ENCODE measurements at places on chromosomes 1 and 21. TPM values are rescaled to one million over a fixed set of nuclear protein-coding genes. Genes with fewer than 3 reads are reported as not detected.
A peak's percentile ranks its signal among the peaks of the same experiment; 100 is the strongest.

Gene A3GALT2
- total RNA-seq = not detected

Gene PPIH
- total RNA-seq = 25.5 TPM

Gene SRGAP2C
- total RNA-seq = 26.0 TPM

Gene PEAR1
- total RNA-seq = 4.2 TPM

Gene FCRL1
- not detected for total RNA-seq

Gene SERPINC1
- not detected for total RNA-seq

DNA sequence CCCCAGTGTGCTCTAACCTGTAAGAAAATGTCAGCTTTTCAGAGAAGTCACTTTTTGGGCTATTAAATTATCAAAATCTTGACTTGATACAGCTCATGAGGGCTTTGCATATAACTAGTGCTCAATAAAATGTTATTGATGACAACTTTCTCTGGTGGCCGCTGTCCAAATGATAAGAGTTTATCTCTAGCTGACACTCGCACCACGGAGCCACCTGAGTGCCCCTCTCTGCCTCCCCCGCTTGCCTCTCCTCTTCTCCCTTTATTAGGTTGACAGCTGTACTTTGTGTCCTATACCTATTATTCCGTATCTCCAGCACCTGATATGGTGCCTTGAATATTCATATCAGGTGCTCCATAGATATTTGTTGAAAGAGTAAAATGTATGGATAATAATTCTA, 82.8 kb downstream of the PHTF1 start:
- no peak overlapping the region for H3K4me3 ChIP-seq
- no peaks in the 10 kb centered on the region for H3K36me3 ChIP-seq
- DNase-seq = no peak
- no peak overlapping the region for H3K27ac ChIP-seq
- no peaks in the 10 kb centered on the region for H3K27me3 ChIP-seq
- peaks cover 5% of the 10 kb centered on the region for H3K4me1 ChIP-seq

GRCh38 chr1:203521074-203521794, 27.3 kb downstream of the OPTC start:
- peak overlapping the region; percentile 71 for H3K27ac ChIP-seq
- no peaks in the 10 kb centered on the region for H3K36me3 ChIP-seq
- peaks cover 94% of the 10 kb centered on the region for H3K4me1 ChIP-seq
- H3K27me3 ChIP-seq = no peaks in the 10 kb centered on the region

DNA sequence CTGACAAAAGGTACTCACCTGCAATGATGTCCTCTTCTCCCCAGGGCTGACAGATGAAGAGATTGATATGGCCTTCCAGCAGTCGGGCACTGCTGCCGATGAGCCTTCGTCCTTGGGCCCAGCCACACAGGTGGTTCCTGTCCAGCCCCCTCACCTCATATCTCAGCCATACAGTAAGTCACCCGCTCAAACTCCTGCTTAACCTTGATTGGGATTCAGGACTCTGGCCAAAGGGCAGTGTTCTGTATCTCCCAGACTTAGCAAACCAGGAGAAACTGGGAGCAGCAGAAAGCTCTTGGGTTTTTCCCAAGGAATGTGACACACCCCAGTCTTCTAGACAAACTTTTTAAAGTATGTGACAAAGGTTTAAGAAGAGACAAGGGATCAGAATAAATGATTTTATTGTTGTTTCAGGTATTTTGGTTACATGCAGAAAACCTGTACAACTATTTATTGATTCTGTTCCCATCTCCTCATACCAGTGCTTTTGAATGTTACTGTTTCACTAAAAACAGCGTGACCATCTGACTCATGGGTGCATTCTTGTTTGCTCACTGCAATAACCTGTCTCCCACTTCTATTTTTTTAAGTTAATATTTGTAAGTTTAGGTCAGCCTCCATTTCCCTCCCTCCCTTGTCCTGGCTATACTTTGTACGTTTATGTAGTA, 124.6 kb downstream of the PEX14 start:
- no peak for DNase-seq
- H3K4me3 ChIP-seq = no peak overlapping the region
- no peak overlapping the region for H3K27ac ChIP-seq
- no peaks in the 10 kb centered on the region for H3K36me3 ChIP-seq
- no peaks in the 10 kb centered on the region for H3K27me3 ChIP-seq

- H3K27ac ChIP-seq = no peak overlapping the region
- no peaks in the 10 kb centered on the region for H3K27me3 ChIP-seq
- H3K36me3 ChIP-seq = no peaks in the 10 kb centered on the region
- no peak for DNase-seq
- H3K4me3 ChIP-seq = no peak overlapping the region
Observed at GRCh38 chr1:184004935-184005334, 32.6 kb downstream of the COLGALT2 start.

- no peaks in the 10 kb centered on the region for H3K27me3 ChIP-seq
- no peaks in the 10 kb centered on the region for H3K36me3 ChIP-seq
- no peak overlapping the region for H3K4me3 ChIP-seq
- no peak for DNase-seq
- H3K27ac ChIP-seq = no peak overlapping the region
Observed at GRCh38 chr1:13728091-13728715, 28.2 kb downstream of the PRDM2 start.

DNA sequence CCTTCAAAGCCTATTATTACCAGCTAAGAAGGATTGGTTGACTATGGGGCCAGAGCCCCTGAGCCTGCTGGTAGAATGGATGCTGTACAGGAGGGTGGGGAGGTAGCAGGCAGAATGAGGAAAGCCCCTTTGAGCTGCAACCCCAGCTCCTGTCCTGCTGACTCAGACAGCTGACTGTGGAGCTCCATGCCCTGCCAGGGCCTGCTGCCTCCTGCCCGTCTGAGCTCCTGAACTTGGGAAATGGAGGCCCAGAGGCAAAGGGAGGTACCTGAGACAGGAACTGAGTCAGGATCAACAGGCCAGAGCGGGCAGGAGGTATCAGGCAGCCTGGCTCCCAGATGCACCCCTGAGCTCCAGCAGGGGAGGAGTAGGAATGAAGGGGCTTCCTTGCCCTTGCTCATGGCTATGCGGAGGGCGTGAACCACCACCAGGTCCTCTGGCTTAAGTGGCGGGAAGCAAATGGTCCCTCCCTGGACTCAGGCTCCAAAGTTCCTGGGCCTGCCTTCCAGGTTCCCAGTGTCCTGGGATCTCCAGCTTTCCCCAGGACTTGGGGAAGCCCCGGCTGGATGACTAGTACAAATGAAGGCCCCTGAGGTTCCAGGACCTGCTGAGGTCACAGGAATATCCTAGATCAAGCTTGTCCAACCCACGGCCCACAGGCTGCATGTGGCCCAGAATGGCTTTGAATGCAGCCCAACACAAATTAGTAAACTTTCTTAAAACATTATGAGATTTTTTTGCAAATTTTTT, 3.9 kb upstream of the SFN start:
- peaks cover 10% of the 10 kb centered on the region for H3K4me1 ChIP-seq
- H3K36me3 ChIP-seq = peaks cover under 1% of the 10 kb centered on the region
- no peak for DNase-seq
- no peak overlapping the region for H3K27ac ChIP-seq
- no peaks in the 10 kb centered on the region for H3K27me3 ChIP-seq

DNA sequence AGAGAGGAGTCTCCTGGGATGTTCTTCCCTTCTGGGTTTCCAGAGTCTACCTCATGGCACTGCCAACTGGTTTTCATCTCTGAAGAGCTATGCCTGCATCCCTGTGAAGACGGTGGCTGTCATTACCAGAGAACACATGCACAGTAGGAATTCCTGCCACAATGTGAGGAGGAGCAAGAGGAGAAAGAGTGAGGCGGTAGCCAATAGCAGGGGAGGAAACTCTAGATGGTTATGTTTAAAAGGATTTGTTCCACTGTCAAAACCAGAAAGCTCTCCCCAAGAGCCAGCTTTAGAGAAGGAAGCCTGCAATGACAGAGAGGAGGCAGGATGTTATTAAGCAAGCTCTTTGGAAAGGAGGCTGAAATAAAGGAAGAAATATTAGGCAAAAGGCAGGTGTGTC, 12.3 kb downstream of the LMX1A start:
- no peak overlapping the region for H3K4me3 ChIP-seq
- H3K27ac ChIP-seq = no peak overlapping the region
- H3K4me1 ChIP-seq = no peaks in the 10 kb centered on the region
- no peak for DNase-seq
- H3K27me3 ChIP-seq = peaks cover 37% of the 10 kb centered on the region
- no peaks in the 10 kb centered on the region for H3K36me3 ChIP-seq

DNA sequence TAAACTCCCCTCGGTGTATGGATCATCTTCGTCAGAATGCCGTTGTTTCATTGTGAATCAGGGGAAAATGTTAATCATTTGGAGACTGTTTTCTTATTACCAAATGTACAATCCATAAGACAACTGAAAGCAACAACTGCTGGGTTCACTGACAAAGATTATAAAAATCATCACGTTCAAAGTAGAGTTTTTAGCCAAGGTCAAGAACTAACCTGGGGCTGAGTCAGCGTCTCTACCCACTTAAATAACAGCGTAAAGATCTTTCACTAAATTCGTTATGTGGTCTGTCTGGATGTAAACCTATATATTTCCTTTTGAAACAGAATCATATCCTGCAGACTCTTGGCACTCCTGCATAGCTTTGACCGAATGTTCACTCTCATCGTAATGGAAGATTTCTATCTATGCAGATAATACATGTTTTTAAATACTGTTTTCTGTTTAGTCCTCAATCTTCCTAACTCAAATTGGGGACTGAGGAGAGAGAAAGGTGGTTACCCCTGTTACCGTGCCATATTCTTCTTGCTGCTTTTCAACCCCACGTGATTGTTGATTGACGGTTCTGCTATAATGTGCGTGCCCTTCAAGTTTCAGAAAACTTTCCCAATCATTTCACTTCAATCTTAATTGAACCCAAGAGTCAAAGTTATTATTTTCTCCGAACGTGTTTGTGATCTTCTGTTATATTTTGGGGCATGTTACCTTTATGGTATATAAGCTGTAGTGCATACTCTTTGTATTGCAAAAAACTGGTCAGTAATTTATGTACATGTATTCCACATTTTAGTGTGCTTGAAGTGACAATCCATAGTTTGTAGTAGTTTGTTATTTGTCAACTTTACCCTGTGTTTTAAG, 15.6 kb upstream of the NCMAP start:
- H3K4me3 ChIP-seq = no peak overlapping the region
- peak overlapping the region; percentile 28 for H3K27ac ChIP-seq
- no peak for DNase-seq

- H3K4me3 ChIP-seq = no peak overlapping the region
- H3K36me3 ChIP-seq = peaks cover 22% of the 10 kb centered on the region
- peak overlapping the region; percentile 44 for H3K27ac ChIP-seq
- H3K27me3 ChIP-seq = no peaks in the 10 kb centered on the region
- no peaks in the 10 kb centered on the region for H3K4me1 ChIP-seq
- DNase-seq = no peak
Observed at GRCh38 chr1:154176337-154176736, 15.6 kb downstream of the TPM3 start.

DNA sequence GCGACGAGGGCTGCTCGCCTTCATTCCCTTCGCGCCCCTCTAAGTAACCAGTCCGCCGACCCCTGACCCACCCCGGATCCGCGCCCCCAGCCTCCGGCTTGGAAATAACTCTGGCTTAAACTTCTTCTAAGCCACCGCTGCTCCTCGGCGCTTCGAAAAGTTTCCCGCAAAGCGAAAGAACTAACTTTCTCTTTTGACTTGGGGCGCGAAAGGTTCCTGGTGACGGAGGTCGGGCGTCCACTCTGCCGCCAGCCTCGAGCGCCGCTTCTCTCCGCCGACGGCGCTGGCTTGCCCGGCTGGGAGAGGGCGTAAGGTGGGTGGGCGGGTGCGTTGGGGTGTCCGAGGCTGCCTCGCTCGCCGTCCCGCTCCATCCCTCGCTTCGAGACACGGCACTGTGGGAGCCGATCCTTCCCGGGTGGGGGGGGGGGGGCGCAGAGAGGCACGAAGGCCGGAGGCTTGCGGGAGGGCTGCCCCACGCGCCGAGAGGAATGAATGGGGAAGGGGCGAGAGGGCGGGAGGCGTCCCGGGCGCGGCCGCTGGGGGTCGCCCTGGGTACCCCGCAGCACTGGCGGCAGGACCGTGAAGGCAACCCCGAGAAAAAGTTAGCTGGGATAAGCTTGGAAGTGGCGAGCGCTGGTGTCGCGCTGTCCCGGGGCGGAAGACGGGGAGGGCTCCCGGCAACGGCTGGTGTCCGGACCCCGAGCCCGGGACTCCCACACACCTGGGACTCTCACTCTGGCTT, 569 bp downstream of the ATF3 start:
- peak overlapping the region; percentile 99 for H3K27ac ChIP-seq
- peak overlapping the region; percentile 88 for H3K4me3 ChIP-seq
- DNase-seq = peak; percentile 80
- H3K4me1 ChIP-seq = no peaks in the 10 kb centered on the region

- H3K27me3 ChIP-seq = no peaks in the 10 kb centered on the region
- no peaks in the 10 kb centered on the region for H3K36me3 ChIP-seq
- H3K4me3 ChIP-seq = no peak overlapping the region
- no peaks in the 10 kb centered on the region for H3K4me1 ChIP-seq
- H3K27ac ChIP-seq = no peak overlapping the region
Observed at GRCh38 chr21:42056996-42057689, 14.0 kb upstream of the UMODL1 start.

DNA sequence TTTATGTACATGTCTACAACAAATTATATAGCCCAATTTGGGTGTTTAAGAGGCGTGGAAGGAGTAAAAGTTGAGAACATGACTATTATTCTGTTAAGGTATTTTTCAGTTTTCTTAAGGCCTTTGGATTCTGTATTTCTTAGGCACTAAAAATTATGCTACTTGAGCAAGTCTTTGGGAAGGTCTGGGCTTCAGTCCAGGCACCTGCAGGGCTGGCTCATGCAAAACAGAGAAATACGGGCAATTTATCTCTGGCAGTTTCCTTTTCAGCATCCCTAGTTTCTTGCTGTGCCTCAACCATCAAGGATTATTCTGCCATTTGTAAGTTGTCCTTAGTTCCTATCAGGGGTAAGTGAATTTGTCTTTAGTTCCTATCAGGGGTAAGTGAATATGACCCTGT, 358.8 kb upstream of the B3GALT2 start:
- no peaks in the 10 kb centered on the region for H3K27me3 ChIP-seq
- H3K27ac ChIP-seq = no peak overlapping the region
- no peaks in the 10 kb centered on the region for H3K36me3 ChIP-seq
- H3K4me3 ChIP-seq = no peak overlapping the region

GRCh38 chr21:28257276-28257675, 735.4 kb downstream of the LTN1 start:
- DNase-seq = no peak
- H3K27ac ChIP-seq = no peak overlapping the region
- H3K27me3 ChIP-seq = no peaks in the 10 kb centered on the region
- no peak overlapping the region for H3K4me3 ChIP-seq
- H3K4me1 ChIP-seq = peaks cover 7% of the 10 kb centered on the region

GRCh38 chr1:208562151-208562960, 318.2 kb upstream of the PLXNA2 start:
- H3K27ac ChIP-seq = no peak overlapping the region
- no peak overlapping the region for H3K4me3 ChIP-seq
- H3K36me3 ChIP-seq = no peaks in the 10 kb centered on the region
- no peaks in the 10 kb centered on the region for H3K4me1 ChIP-seq
